Muscle of leg (tissue), 16 donors: ENCODE measurements at places on chromosomes 4 and X. TPM values are rescaled to one million over a fixed set of nuclear protein-coding genes. Genes with fewer than 3 reads are reported as not detected.

GRCh38 chr4:85725721-85726170, 250.8 kb downstream of the ARHGAP24 start:
- DNase-seq: peak; percentile 90
- no peak overlapping the region for H3K4me3 ChIP-seq
- H3K27ac ChIP-seq: peak overlapping the region; percentile 86
- no peaks in the 10 kb centered on the region for H3K27me3 ChIP-seq
- H3K4me1 ChIP-seq: peaks cover 20% of the 10 kb centered on the region

GRCh38 chrX:47129157-47129898, 15.2 kb downstream of the NDUFB11 start:
- peaks cover 46% of the 10 kb centered on the region for H3K27me3 ChIP-seq
- peak; percentile 99 for DNase-seq
- H3K27ac ChIP-seq: peak overlapping the region; percentile 96
- no peaks in the 10 kb centered on the region for H3K36me3 ChIP-seq

GRCh38 chrX:133749951-133750350, 235.4 kb downstream of the GPC3 start:
- H3K4me3 ChIP-seq: no peak overlapping the region
- H3K36me3 ChIP-seq: peaks cover 3% of the 10 kb centered on the region
- H3K27ac ChIP-seq: no peak overlapping the region
- no peak for DNase-seq
- peaks cover 9% of the 10 kb centered on the region for H3K4me1 ChIP-seq
- peaks cover 7% of the 10 kb centered on the region for H3K27me3 ChIP-seq

KLB gene
- under 0.01 TPM for total RNA-seq

MYOZ2 gene
- 188 TPM for total RNA-seq
